GM23338 (cell line): ENCODE measurements at places on chromosomes 11 and 22. TPM values are rescaled to one million over a fixed set of nuclear protein-coding genes. Genes with fewer than 3 reads are reported as not detected.

- no peak for DNase-seq
Observed at GRCh38 chr11:63719987-63720386, 38.7 kb downstream of the RTN3 start.

DNA sequence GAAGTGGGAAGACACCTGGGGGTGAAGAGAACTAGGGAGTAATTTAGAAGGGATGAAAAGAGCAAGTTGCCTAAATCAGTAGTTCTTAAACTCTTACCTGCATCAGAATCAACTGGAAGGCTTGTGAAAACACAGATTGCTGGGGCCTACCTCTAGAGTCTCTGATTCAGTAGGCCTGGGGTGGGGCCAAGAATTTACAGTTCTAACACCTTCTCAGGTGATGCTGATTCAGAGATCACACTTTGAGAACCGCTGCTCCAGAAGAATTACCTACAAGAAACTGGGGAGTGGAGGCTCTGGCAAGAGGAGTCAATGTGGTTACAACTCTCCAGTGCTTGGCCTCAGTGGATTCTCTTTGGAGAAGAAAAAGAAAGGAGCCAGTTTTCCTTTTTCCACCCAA, 128.7 kb downstream of the C11orf58 start:
- no peak for DNase-seq

GRCh38 chr11:113023228-113023627, 62.0 kb downstream of the NCAM1 start:
- no peak for DNase-seq

GRCh38 chr11:43419460-43419859, 60.7 kb downstream of the TTC17 start:
- peak; percentile 59 for DNase-seq

DNA sequence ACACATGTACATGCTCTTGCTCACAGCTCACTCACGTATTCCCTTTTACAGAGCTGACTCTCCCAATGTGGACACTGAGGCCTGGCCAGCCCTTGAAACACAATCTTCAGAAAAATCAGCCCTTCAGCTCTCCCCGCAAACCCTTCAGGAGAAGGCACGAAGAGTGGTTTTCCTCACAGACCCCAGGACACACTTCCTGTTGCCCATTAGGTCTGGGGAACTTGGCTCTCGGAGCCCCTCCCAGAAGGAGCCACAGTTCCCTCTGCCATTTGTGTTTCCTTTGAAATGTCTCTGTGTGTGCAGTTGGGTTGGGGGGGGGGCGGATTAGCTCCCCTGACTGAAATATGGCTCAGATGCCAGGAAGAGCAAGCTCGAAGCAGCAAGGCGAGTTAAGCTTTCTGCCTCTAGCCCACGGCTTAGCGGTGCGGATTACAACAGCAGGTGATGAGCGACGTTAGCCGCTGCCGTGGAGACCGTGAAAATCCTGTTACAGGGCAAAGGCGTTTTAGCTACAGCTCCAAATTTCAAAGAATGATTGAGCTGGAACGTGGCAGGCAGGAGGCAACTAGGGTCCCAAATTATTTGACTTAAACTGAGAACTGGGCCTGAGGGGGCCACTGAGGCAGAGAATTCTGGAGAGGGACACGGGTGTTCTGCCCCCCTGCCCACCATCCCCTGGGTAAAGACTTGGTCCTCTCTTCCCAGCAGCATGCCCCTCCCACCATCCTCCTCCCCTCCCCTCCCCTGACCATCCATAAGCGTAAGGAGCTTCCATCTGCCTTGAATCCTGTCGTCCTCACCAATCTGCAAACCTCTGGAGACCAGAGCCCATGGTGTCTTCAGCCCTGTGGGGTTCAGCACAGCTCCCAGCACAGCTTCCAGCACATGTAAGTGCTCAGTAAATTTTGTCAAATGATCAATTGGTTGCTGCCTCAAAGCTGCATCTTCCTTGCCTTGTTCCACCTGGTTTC, 598.6 kb downstream of the BUD13 start:
- DNase-seq = peak; percentile 60

GRCh38 chr11:95939091-95939490, 15.2 kb upstream of the MTMR2 start:
- DNase-seq = no peak

GRCh38 chr22:37701141-37701786, 4.4 kb downstream of the TRIOBP start:
- DNase-seq = no peak

DNA sequence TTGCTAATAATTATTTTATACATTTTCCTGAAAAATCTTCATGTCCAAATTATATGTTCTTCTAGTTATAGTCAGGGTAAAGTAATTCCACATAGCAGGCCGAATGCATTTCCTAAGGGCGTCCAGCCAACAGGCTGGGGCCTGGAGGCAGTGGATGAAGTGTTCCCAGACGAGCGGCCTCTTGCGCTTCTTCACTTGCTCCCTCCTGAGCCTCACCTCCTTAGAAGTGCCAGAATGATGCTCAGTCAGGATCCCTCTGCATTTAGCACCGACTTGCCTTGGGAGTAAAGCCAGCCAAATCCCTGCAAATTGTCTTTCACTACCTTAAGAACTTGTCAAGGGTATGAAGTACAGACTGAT, 1.5 kb downstream of the OLFML1 start:
- DNase-seq = no peak

- no peak for DNase-seq
Observed at GRCh38 chr11:73995731-73996130, 13.1 kb upstream of the UCP2 start.

DNA sequence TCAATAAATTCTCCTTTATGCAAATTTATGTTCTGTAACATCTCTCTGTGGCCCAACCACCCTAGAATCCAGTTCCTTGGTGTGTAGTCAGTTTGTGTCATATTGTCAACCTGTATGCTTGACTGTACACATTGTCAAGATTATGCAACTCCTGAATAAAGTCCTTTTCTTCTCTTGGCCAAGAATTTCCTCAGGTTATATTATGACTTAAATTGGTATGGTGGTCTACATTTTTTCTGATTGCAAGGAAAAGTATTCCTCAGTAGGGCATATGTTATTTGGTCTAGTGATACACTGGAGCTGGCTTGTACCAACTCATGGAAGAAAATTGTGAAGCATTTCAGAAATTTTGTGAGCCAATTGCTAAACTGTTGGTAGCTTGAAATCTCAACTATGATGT, 482.8 kb upstream of the CHORDC1 start:
- DNase-seq = no peak

GRCh38 chr11:76684516-76684915, 14.0 kb upstream of the LRRC32 start:
- DNase-seq = no peak

GRCh38 chr22:47724751-47725150, 962.3 kb downstream of the TBC1D22A start:
- DNase-seq = no peak

The APOA4 gene
- polyA plus RNA-seq = not detected in 2 replicates

The PLAAT4 gene
- 4.6 and 5.0 TPM in 2 replicates for polyA plus RNA-seq

The C1QTNF5 gene
- 1.8 and 1.9 TPM in 2 replicates for polyA plus RNA-seq

The CLMP gene
- polyA plus RNA-seq = 7.1 and 8.4 TPM in 2 replicates
